ENCODE measurements at places on chromosomes 13 and 19.

DNA sequence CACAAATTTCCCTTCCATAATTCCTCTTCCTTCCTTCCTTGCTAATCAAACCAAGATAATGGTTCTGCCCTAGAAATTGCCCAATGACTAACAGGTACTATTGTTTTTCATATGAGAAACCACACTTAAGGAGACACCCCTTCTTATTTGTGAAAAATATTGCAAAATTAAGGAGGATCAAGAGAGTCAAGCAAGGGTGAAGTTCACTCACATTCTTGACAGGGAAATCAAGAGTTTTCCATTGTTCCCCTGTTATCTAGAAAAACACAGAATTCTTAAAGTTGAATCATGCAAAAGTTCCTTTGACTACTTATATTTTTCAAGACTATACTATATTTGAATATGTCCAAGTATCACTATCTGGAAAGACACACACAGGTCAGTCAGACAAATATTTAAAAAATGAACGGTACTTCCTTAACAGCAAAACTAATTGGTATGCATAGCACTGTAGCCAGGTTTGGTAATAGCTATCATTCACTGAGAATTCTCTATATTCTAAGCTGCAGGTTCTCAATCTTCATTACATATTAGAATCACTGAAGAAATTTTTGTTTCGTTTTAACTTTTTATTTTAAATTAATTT is 897.2 kb downstream of the DIAPH3 start:
- DNase-seq = no peak

DNA sequence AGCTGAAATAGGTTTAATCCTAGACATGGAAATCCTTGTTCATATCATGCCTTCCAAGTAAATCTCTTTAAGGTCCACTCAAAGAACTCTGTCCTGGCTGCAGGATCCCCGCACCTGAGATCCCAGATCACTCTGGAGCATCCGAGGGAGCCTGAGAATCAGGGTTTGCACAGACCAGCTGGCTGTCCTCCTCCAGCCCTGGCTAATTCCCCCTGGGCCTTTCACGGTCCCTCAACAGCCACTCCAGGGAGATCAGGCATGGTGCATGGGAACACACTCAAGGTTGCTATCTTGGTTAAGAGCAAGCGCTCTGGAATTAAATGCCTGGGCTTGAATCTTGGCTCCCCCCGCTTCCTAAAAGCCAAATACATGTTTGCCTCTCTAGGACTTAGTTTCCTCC is 130.8 kb downstream of the IRS2 start:
- DNase-seq = no peak

- DNase-seq = no peak
Measured at GRCh38 chr19:15266683-15267082, 34.4 kb upstream of the EPHX3 start.

DNA sequence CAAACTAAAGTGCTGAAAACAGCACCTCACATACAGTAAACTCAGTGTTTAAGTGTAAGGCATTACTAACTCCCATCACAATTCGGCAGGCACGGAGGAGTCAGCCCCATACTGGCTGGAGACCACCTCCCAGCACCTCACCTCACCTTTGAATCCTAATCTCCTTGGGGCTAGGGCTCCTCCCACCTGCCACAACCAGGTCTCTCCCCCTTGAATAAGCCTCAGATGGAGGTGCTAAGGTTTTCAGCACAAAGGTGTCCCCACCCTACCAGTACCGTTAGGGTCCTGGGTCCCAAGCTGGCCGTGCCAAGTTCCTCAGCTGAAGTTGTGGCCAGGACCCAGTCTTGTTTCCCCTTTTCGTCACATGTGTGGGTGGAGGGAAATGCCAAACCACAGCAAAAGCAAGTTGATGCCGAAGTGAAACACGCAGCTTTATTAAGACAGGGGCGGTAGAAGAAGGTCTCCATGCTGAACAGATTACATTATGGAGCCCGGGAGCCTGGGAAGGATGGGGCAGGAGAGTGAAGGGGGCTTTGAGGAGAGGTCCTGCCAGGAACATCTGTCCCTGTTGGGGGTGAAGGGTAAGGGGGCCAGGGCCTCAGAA is at the start of gene IGFLR1:
Gene IGFLR1 (minus strand): TSS at position 332 of the 604 bp plus-strand sequence. CDS start 1,272 bp downstream, outside the sequence.
- no peak for DNase-seq

- no peak for DNase-seq
Measured at GRCh38 chr13:38902551-38902950, 88.1 kb downstream of the STOML3 start.

DNA sequence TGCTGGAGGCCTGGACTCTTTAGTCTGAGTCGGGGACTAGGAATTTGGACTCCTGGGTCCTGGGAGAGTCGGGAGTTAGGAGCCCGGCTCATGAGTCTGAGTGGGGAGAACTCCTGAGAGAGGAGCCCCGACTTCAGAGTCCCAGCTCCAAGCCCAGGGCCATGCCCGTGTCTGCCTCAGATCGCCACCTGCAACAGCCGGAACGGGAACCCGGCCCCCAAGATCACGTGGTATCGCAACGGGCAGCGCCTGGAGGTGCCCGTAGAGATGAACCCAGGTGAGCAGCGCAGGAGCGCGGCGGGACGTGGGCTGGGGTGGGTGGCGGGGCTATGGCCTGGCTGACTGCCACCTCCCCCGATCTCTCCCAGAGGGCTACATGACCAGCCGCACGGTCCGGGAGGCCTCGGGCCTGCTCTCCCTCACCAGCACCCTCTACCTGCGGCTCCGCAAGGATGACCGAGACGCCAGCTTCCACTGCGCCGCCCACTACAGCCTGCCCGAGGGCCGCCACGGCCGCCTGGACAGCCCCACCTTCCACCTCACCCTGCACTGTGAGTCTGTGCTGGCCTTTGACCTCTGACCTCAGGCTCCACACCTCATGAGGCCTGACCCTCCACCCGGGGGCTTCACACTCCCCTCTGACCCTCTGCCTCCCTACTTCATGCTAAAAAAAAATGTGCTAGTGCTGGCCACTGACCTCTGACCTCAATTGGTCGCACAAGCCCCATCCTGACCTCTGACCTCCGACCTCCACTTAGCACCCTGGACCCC is 4.4 kb downstream of the BCAM start:
- DNase-seq = no peak

DNA sequence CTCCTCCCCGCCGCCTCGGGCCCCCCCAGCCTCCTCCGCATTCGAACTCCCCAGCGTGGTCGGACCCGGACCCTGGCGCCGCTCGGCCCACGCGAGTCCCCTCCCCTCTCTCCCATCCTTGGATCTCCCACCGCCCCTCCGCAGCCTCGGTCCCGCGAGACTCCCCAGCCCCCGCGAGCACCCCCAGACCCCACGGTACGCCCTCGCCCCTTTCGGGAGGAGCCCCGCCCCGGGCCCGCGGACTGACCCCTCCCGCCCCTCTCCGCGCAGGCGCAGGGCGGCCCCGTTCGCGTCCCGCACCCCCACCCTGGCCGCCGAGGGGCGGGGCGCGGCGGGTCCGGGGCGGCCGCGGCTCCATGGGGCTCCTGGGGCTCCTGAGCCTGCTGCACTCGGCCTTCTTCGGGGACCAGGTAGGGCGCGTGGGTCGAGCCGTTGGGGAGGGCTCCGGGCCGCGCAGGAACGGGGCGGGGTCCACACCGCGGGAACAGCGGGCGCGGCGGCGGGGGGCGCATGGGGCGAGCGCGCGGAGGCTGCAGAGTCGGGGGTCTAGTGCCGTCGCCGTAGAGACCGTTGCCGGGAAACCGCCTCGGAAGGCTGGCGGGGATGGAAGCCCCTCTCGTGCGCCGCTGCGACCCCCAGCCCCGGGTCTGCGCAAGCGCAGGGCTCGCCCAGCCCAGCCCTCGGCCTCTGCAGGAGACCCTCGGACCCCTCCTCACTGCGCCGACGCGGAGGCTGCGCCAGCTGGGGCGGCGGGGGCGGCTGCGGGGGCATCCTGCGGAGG is 3.8 kb upstream of the APC2 start:
- no peak for DNase-seq

All from vagina (tissue), 2 donors.